CD8-positive, alpha-beta memory T cell (primary cell): ENCODE measurements at places on chromosomes 5 and 9. TPM values are rescaled to one million over a fixed set of nuclear protein-coding genes. Genes with fewer than 3 reads are reported as not detected.

GRCh38 chr5:118692811-118693342 is 295.5 kb downstream of the DTWD2 start:
- no peak for DNase-seq

DNA sequence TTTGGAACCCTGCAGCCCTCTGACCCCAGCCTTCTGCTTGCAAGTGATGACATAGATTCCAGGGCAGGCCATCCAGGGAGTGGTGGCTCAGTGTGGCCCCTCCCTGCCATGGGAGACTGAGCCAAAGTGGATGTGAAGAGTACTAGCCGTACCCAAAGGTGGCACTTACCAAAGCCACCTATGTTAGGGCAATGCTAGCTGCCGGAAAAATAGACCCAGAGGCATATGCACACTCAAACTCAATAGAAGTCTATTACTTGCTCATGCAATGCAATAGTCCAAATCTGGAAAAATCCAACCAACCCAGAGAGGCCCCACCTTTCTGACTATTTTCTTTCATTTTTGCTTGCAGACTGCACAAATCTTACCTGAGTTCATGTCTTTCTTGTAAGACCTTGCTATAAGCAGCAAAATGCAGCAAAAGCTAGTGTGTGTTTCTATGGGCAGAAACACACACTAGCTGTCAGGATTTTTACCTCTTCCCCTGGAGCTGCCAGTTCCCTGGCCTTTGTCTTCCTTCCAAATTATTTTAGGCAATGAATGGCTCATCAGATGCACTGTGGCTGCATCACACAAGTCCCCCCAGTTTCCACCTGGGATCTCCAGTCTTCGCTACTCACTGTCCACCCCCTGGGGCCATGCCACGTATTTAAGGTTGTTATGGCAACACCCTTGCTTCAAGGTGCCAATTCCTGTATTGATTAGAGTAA is 74.0 kb downstream of the HRH2 start:
- no peak for DNase-seq

DNA sequence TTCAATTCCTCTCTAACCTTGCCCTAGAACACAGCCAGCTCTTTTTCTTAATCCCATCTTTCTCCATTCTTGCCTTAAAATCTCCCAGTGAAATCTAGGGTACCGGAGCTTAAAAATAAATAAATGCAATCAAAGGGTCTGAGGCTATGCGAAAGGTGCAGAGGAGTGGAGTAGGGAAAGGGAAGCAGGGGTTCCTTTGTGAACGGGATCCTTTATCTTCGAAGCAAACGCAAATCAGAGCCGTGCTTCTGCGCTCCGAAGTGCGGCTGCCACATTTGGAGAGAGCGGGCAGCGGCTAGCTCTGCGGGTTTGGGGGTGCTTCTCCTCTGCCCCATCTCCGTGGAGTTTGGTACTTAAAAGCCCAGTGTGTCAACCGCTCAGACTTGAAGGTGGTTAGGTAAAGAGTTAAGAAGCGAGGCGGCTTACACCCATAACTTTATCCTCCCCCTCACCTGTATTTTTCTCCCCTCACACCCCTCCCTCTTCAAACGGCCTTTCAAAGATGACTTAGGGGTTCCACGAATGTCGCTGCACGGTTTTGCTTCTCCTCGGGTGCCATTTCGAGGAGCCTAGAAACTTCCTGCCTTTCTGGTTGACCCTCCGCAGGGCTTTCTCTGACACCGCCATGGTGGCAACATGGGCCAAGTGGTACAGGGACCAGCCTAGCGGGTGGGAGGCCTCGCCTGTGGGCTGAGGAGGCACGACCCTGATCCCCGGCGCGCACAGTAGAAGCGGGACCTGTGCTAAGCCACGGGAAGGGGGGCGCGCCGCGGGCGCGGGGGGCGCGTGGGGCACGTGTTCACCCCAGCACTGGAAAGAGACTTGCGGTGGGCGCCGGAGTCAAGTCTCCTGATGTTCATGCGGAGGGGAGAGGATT is 31.7 kb upstream of the NFIB start:
- DNase-seq, result no peak

- DNase-seq, result no peak
Measured at GRCh38 chr5:126488443-126489065, 65.3 kb downstream of the GRAMD2B start.

DNA sequence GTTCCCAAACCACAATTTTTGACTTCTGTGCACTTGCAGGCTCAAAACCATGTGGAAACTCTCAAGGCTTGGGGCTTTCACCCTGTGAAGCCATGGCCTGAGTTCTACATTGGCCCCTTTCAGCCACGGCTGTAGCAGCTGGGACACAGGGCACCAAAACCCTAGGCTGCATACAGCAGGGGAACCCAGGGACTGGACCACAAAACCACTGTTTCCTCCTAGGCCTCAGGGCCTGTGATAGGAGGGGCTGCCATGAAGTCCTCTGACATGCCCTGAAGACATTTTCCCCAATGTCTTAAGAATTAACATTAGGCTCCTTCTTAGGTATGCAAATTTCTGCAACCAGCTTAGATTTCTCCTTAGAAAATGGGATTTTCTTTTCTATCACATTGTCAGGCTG is 312.1 kb upstream of the TUSC1 start:
- no peak for DNase-seq

DNA sequence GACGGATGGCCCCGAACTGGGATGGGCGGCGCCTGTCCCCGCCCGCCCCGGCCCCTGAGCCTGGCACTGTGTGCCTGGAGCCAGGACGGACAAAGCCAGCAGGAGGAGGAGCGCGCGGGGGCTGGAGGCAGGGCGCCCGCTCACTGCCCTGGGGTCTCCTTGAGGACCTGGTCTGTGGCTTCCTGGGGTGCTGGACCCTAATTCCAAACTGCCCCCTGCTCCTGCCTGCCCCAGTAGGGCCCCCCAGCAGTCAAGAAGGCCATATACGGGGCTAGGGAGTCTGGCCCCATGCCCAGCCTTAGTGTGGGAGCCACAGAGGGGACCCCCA is 29.2 kb upstream of the RXRA start:
- DNase-seq, result no peak

RASGEF1C gene
- total RNA-seq, result not detected

- no peak for DNase-seq
Measured at GRCh38 chr5:98750693-98751092, 22.8 kb upstream of the RGMB start.

NDUFAF2 gene
- 46.8 TPM for total RNA-seq

DNA sequence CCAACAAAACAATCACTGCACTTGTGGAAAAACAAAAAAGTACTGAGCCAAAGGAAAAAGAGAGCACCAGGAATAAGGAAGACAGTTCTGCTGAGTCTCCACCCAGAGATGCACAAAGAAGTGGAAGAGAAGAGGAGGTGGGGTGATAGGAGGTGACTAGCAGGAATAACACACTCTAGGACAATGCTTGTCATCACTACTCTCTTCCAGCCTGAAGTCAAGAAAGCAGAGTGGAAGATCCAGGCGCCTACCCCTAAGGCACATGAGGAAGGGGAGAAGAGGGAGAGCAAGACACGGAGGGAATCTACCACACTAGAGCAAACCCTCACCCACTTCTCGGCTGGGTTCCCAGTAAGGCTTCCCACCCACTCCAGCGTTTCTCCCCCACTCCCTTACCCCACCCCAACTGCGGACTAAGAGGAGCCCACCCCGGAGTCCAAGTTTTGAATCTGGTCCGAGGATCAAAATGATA is 1.7 kb downstream of the SLIT3 start:
- DNase-seq, result no peak

GRCh38 chr9:32525709-32526030 is 326 bp downstream of the RIGI start:
- DNase-seq, result no peak

HTR1A gene
- total RNA-seq, result not detected

GRCh38 chr5:121707178-121707577 is 144.5 kb upstream of the FTMT start:
- DNase-seq, result no peak

ESM1 gene
- total RNA-seq, result 0.20 TPM

- no peak for DNase-seq
Measured at GRCh38 chr9:81592887-81593266, 96.5 kb downstream of the TLE1 start.

- no peak for DNase-seq
Measured at GRCh38 chr9:72538921-72539702, 17.7 kb downstream of the TMC1 start.

- no peak for DNase-seq
Measured at GRCh38 chr9:110351009-110351467, 13.4 kb upstream of the TXNDC8 start.

DNA sequence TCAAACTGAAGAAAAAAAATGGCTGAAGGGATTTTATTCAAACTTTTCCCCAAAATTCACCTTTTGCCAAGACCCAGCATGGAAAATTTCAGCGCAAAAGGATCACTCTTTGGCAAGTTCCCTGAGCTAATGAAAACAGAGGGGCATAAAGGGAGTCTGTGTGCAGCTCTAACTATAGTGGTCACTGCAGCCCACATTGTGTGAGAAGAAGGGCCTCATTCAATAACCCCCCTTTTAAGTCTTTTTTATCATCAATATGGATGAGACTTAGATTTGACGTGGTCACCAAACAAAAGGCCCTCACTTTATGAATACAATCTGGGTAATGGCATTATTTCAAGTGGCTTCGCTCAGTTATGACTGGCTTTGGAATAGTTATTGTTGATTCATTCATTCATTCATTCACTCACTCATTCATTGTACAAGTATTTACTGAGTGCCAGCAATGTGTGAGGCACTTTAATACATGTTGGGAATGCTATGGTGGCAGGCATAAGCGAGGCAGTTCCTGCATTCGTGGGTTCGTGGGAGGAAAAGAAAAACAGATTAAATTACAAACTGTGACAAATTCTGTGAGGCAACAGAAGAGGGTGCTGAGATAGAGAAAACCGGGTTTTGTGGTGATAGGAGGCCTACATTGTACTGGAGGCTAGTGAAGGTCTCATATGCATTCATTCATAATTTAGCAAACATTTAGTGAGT is 145.7 kb upstream of the KLF4 start:
- no peak for DNase-seq

CCDC180 gene
- total RNA-seq, result 3.2 TPM

GRCh38 chr9:129033216-129033615 is 3.2 kb upstream of the MIGA2 start:
- DNase-seq, result no peak

FAM163B gene
- total RNA-seq, result not detected

- no peak for DNase-seq
Measured at GRCh38 chr5:84688566-84688965, 303.9 kb upstream of the EDIL3 start.

CETN3 gene
- total RNA-seq, result 41.6 TPM

CD274 gene
- 13.2 TPM for total RNA-seq

- no peak for DNase-seq
Measured at GRCh38 chr5:135547590-135548254, 12.0 kb upstream of the NEUROG1 start.

GRCh38 chr5:81391-82021 is 10.5 kb upstream of the PLEKHG4B start:
- DNase-seq, result no peak

PHF24 gene
- total RNA-seq, result 0.04 TPM

GRCh38 chr9:92289708-92290390 is 3.6 kb downstream of the IARS1 start:
- DNase-seq, result no peak

DNA sequence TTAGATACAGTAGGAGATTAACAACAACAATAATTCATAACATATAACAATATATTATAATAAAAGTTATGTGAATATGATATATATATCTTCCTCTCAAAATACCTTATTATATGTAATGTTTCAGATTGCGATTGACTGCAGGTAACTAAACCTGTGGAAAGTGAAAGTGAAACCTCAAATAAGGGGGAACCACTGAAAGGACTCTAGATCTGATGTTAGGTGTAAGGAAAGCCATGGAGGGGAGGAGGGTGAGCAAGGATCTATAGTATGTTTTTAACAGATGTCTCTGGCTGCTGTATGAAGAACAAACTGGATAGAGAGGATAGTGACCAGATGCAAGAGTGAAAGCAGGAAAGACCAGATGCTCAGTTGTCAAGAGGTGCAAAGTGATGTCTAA is 5.8 kb upstream of the FSTL4 start:
- DNase-seq, result no peak

PCDHGA10 gene
- total RNA-seq, result 0.20 TPM

PCBD2 gene
- 11.5 TPM for total RNA-seq

DNA sequence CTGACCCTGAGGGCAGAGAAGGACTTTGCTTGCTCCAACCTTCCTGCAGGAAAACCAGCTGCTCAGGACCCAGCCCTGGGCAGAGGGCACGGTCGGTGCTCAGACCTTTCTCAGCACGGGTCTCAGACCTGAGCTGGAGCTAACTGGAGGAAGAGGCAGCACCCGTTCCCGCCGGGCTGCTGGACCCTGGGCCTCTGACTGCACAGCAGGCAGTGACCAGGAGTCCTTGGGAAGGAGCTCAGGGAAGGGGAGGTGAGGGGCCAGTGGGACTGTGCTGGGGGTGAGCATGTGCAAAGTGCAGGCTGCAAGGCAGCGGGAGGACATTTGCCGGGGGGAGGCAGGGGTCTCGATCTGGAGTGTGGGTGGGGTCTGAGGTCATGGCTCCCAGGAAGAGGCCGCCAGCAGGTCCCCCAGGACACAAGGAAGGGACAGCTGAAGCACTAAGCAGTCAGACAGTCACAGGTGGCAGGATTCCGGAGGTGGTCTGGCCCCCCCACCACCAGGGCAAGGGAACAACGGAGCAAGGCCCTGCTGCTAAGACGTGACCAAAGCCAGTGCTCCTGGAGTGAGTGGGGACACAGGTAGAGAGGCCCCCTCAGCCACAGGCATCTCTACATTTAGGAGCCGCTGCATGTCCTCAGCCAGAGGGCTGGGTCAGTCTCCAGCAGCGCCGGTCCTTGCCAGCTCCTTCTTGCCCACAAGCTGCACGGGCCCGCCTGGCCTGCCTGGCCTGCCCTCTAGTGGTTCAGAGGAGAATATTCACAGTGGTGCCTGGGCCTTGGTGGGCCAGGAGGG is 4.8 kb upstream of the DPM2 start:
- DNase-seq, result peak; percentile 62
